Activated CD8-positive, alpha-beta memory T cell treated with anti-CD3 and anti-CD28 coated beads, Interleukin-2, amount 10 ng/mL, durations not matched to agents 7 days and 5 days (primary cell): ENCODE measurements at places on chromosomes 5 and 9.

GRCh38 chr5:177578316-177578715 lies 13.7 kb upstream of the TMED9 start:
- DNase-seq, result no peak
- H3K4me1 ChIP-seq, result no peaks in the 10 kb centered on the region
- H3K36me3 ChIP-seq, result no peaks in the 10 kb centered on the region
- peaks cover 2% of the 10 kb centered on the region for H3K27me3 ChIP-seq
- no peak overlapping the region for H3K4me3 ChIP-seq

- no peak for DNase-seq
- no peak overlapping the region for H3K4me3 ChIP-seq
- peaks cover 3% of the 10 kb centered on the region for H3K27me3 ChIP-seq
- no peak overlapping the region for H3K27ac ChIP-seq
- no peaks in the 10 kb centered on the region for H3K4me1 ChIP-seq
Observed at GRCh38 chr5:137365126-137365865, 133.8 kb downstream of the SPOCK1 start.

DNA sequence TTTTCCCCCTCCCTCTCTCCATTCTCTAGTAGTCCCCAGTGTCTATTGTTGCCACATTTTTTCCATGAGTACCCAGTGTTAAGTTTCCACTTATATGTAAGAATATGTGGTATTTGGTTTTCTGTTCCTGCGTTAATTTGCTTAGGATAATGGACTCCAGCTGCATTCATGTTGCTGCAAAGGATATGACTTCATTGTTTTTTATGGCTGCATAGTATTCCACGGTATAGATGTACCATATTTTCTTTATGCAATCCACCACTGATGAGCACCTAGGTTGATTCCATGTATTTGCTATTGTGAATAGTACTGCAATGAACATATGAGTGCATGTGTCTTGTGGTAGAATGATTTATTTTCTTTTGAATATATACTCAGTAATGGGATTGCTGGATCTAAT lies 77.4 kb upstream of the MEGF10 start:
- no peak overlapping the region for H3K27ac ChIP-seq
- peaks cover 16% of the 10 kb centered on the region for H3K27me3 ChIP-seq
- no peak overlapping the region for H3K4me3 ChIP-seq
- no peak for DNase-seq
- H3K4me1 ChIP-seq, result no peaks in the 10 kb centered on the region

DNA sequence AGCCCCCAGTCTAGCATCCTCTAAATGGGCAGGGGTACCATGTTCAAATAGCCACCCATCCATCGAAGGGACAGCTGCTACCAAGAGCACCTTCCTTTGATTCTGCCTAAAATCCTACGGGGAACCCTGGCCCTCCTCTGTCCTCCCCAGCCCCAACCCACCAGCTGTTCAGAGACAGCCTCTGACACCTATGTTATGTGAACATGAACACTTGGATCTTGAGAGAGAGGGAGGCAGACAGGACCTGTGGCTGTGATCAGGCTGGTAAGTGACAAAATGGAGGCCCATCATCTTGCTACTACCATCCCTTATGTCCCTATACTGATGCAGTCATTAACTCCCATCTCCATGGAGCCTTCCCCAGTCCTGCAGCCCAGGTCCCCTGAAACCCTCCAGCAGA lies 8.2 kb downstream of the SLC23A1 start:
- peaks cover 38% of the 10 kb centered on the region for H3K4me1 ChIP-seq

DNA sequence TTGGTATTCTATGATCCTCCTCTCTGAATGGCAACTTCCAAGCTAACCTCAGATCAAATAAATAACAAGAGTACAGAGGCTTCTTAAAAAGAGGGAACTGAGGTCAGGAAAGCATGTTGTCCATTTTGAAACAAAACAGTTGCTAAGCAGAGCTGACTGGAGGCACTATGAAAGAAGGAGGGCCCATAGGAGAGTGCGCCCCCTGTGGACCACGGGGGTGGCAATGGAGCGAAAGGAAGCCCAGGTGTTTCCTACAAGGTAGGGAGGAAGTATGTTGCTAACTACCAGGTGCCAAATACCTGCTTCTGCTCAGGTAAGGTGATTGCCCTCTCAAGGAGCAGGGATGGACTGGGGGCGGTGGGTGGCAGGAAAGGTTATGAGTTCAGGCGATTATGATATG lies 101.8 kb upstream of the MAST4 start:
- no peak overlapping the region for H3K27ac ChIP-seq
- no peaks in the 10 kb centered on the region for H3K27me3 ChIP-seq
- no peaks in the 10 kb centered on the region for H3K4me1 ChIP-seq
- H3K36me3 ChIP-seq, result no peaks in the 10 kb centered on the region
- H3K4me3 ChIP-seq, result no peak overlapping the region
- DNase-seq, result no peak

DNA sequence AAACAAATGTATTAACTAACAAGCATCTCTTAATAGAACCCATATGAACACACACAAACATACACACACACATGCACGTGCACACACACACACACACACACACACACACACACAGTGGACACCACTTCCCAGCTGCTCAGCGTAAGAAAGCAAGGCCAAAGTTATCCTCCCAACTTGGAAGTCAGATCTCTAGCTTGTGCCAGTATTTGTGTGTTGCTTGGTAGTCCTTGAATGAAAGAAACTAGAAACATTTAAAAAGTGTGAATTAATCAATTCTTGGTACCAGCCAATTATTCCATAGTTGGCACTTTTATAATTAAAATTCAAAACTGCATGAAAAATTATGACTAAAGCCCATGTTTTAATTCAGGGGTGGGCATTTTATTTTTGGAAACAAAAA lies 178.1 kb downstream of the TMEM161B start:
- H3K27ac ChIP-seq, result no peak overlapping the region
- H3K4me1 ChIP-seq, result peaks cover 2% of the 10 kb centered on the region
- no peak for DNase-seq
- no peak overlapping the region for H3K4me3 ChIP-seq
- H3K27me3 ChIP-seq, result peaks cover 8% of the 10 kb centered on the region
- no peaks in the 10 kb centered on the region for H3K36me3 ChIP-seq

DNA sequence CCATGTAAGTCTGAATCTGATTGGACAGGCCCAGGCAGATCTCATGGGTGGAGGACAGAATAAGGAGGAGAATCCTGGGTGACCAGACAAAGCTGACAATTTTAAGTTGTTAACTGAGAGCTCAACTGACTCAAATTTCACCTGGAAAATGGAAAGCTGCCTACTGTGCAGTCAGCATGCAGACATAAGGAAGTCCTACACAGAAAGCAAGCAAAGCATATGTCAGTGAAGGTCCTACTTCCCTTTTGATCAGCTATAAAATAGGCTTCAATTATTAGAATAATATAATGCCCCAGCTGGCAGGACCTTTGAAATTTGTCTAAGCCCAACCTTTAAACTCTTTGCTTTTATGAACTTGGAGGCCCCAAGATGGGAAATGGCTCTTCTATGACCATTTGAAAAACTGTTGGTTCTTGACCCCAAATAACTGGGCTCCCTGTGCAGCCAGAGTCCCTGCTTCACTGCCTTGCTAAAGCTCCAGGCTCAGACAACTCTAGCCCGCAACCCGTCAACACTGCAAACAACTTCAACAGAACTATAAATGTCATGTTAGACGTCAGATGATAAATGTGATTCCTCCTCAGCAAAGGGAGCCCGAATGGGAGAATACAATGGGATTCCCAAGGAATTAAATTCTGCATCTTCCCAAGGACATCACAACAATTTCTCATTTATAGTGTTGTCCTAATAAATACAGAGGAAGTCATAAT lies 118.9 kb upstream of the ADRA1B start:
- H3K4me3 ChIP-seq, result no peak overlapping the region
- H3K27me3 ChIP-seq, result no peaks in the 10 kb centered on the region

- no peaks in the 10 kb centered on the region for H3K27me3 ChIP-seq
- DNase-seq, result no peak
- H3K27ac ChIP-seq, result no peak overlapping the region
Observed at GRCh38 chr5:98173334-98173733, 600.1 kb upstream of the RGMB start.

GRCh38 chr9:34961574-34962490 lies 3.7 kb downstream of the PHF24 start:
- H3K4me3 ChIP-seq, result no peak overlapping the region
- H3K27ac ChIP-seq, result no peak overlapping the region
- peaks cover 85% of the 10 kb centered on the region for H3K27me3 ChIP-seq
- H3K4me1 ChIP-seq, result peaks cover 10% of the 10 kb centered on the region

GRCh38 chr5:66796305-66797292 lies 200.4 kb downstream of the MAST4 start:
- no peaks in the 10 kb centered on the region for H3K36me3 ChIP-seq
- no peaks in the 10 kb centered on the region for H3K4me1 ChIP-seq
- H3K4me3 ChIP-seq, result no peak overlapping the region
- DNase-seq, result no peak
- no peak overlapping the region for H3K27ac ChIP-seq

DNA sequence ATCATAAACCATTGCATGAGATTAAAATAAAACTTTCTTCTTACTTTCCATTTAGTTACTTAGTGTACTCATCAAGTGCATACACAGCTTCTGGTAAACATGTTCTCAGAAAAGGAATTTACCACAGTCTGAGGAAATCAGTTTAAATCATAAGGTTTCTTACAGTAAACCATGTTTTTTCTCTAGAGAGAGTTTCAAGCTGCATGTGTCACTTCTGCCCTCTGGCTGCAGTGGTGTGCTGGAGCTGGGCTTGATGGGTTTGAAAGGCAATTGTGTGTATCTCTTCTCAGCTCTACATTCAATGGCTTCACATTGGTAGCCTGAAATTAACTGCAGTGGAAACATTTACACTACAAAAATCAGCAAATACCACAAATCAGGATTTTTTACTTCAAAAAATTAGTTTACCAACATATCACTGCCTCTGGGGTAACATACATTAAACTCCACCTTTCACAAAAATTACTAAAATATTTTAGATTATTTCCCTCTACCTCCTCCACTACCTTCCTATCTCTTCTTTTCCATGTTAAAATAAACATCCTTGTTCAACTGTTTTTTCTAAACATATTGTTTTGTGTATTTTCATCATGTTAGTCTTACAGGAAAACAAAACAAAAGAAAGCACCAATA lies 414.3 kb downstream of the ANXA1 start:
- no peak overlapping the region for H3K4me3 ChIP-seq
- H3K27ac ChIP-seq, result no peak overlapping the region
- no peaks in the 10 kb centered on the region for H3K4me1 ChIP-seq
- no peak for DNase-seq
- H3K27me3 ChIP-seq, result no peaks in the 10 kb centered on the region
- H3K36me3 ChIP-seq, result no peaks in the 10 kb centered on the region

DNA sequence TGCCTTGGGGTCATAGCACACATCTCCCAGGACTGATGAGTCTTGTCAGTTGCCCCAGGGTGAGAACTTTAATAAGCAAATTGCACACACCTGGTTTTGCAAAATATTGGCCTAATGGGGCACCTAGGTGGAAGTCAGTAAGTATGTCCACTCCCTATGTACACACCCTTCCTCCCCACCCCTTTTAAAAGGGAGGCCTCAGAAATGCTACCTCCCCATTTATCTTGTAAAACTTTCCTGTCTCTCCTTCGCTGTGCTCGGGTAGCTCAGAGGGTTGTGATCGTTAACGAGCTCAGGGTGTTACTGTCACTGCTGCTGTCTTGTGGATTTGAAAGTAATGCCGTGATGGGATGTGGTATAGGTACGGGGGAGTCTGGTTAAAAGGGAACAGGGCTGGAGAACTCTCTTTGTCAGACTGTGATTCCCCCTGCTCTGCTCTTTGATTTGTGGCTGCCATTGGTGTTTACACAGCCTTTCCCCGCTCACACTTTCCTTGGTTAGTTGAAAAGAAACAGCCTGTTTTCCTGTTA lies 26.2 kb downstream of the ZNF462 start:
- no peaks in the 10 kb centered on the region for H3K27me3 ChIP-seq
- no peaks in the 10 kb centered on the region for H3K4me1 ChIP-seq
- no peak for DNase-seq
- H3K36me3 ChIP-seq, result no peaks in the 10 kb centered on the region

- H3K27ac ChIP-seq, result no peak overlapping the region
- DNase-seq, result no peak
- no peaks in the 10 kb centered on the region for H3K27me3 ChIP-seq
- H3K4me3 ChIP-seq, result no peak overlapping the region
Observed at GRCh38 chr9:128928624-128929023, 7.8 kb downstream of the PHYHD1 start.

DNA sequence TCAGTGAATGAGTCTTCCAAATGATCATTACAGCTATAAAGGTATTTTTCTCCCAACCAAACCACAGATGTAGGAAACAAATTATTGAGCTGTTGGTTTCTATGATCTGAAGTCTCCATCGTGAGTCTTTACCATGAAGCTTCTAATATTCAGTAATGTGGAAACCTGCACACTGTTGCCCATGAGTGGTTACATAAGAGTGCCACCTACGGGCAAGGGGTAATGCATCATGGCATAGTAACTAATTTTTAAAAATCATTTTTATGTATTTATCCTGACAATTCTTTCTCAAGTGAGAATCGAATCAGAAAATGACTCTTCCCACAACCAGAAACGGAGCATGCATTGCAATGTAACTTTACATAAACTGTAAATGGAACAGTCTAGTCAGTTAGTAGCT lies 282.5 kb upstream of the SMARCA2 start:
- H3K36me3 ChIP-seq, result no peaks in the 10 kb centered on the region
- H3K4me1 ChIP-seq, result no peaks in the 10 kb centered on the region
- H3K4me3 ChIP-seq, result no peak overlapping the region
- DNase-seq, result no peak
- no peak overlapping the region for H3K27ac ChIP-seq
- peaks cover 3% of the 10 kb centered on the region for H3K27me3 ChIP-seq

GRCh38 chr9:88657893-88658292 lies 122.9 kb downstream of the NXNL2 start:
- no peak overlapping the region for H3K27ac ChIP-seq
- no peak for DNase-seq
- no peaks in the 10 kb centered on the region for H3K36me3 ChIP-seq
- no peaks in the 10 kb centered on the region for H3K4me1 ChIP-seq

DNA sequence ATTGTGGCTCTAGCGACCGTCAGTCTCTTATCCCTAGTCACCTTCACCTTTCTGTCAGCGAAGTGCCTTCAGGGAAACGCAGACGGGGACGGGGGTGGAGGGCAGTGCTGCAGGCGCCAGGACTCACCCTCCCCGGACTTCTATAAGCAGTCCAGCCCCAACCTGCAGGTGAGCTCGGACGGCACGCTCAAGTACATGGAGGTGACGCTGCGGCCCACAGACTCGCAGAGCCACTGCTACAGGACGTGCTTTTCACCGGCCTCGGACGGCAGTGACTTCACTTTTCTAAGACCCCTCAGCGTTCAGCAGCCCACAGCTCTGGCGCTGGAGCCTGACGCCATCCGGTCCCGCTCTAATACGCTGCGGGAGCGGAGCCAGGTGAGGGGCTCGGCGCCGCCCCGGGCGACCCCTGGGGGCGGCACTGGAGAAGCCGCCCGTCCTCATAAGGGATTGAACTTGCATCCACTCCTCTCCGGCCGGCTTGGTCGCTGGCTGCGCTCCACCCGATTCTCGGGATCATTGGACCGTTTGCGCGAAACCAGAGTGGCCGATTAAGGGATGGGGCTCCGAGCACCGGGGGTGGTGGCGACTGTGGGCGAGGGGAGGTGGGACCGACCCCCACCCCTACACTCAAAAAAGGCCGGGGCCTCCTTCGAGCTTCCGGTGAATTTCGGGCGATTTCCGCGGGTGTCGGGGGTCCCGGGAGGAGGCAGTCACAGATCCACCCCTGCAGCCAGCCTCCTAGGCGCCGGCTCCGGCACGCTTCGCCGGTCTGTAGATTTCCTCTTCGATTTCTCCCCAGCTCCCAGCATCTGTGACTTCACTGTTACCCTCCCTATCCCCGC lies 2.7 kb downstream of the PCDHGC5 start:
- peaks cover 85% of the 10 kb centered on the region for H3K27me3 ChIP-seq
- peaks cover 3% of the 10 kb centered on the region for H3K4me1 ChIP-seq
- H3K36me3 ChIP-seq, result peaks cover 2% of the 10 kb centered on the region
- no peak for DNase-seq
- no peak overlapping the region for H3K27ac ChIP-seq

GRCh38 chr9:121206516-121207370 lies 5.1 kb upstream of the RAB14 start:
- peak overlapping the region; percentile 31 for H3K4me3 ChIP-seq
- H3K27me3 ChIP-seq, result no peaks in the 10 kb centered on the region
- peak overlapping the region; percentile 89 for H3K27ac ChIP-seq
